ENCODE measurements at places on chromosomes 16 and 17.

- no peak for DNase-seq
Observed at GRCh38 chr16:2205967-2206313, 686 bp downstream of the MLST8 start.

DNA sequence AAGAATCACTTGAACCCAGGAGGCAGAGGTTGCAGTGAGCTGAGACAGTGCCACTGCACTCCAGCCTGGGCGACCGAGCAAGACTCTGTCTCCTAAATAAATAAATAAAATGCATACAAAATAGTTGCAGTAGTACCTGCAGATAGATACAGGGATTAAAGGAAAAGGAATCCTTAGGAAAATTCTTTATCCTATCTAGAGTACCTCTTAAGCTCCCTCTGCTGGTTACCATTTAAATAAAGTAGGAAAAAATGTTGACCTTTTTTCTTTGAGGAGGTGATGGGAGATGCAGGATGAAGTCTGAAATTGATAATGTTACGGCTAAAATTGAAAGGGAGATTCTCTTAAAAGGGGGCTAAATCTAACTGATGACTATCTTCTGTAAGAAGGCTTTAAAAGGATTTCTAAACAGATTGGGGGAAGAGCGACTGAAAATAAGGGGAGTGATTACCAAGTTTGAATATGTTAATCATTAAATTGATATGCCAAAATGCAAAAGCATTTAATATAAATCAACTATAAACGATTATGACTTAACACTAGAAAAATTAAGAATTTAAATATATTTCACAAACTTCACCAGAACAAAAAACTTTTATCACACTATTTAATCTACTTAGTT lies 29.4 kb downstream of the C16orf87 start:
- no peak for DNase-seq

- no peak for DNase-seq
Observed at GRCh38 chr17:55883149-55883548, 132.3 kb downstream of the PCTP start.

DNA sequence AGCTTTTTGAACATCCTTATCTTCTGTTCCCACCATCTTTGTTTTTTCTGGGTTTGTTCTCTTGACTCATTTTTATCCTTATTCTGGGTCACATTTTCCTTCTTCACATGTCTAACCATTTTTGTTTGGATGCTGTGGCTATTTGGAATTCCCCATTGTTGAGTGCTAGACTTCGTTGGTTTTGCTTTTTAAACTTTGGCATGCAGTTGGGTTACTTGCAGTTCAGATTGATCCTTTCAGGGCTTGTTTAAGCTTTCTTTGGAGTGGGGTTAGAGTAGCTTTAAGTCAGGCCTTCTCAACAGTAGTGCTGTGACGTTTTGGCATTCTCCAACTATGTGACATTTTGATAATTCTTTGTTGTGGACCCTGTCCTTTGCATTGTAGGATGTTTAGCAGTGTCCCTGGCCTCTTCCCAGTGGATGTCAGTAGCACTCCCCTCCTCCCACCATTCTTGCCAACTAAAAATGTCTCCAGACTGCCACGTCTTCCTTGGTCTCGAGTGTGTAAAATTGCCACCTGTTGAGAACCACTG lies 21.1 kb downstream of the PRMT7 start:
- DNase-seq: no peak

DNA sequence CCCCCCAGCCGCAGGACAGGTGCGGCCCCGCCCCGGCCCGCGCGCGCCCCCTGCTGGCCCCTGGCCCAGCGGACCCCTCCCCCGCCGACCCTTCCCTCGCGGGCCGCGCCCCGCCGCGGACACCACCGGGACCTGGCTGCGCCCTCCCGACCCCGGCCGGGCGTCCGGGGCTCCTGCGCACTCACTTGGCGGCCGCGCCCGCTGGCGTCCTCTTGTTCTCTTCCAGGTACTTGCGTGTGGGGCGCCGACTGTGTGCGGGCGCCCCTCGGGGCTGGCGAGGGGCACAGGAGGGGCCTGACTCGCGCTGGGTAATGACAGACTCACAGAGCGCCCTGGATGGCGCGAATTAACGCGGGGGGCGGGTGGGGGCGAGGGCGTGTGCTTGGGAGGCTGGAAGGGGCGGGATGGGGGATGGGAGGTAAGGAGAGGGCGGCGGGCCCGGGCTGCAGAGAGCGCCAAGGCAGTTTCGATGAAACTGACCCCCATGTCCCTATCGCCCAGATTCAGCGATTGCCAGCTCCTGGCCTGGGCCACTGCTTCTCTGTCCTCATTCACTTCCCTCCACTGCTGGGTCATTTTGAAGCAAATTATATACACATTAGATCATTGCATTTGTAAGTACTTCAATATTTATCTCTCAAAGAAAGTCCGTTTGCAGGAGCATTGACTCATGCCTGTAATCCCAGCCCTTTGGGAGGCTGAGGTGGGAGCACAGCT lies 445 bp upstream of the DBNDD1 start:
- peak; percentile 26 for DNase-seq

DNA sequence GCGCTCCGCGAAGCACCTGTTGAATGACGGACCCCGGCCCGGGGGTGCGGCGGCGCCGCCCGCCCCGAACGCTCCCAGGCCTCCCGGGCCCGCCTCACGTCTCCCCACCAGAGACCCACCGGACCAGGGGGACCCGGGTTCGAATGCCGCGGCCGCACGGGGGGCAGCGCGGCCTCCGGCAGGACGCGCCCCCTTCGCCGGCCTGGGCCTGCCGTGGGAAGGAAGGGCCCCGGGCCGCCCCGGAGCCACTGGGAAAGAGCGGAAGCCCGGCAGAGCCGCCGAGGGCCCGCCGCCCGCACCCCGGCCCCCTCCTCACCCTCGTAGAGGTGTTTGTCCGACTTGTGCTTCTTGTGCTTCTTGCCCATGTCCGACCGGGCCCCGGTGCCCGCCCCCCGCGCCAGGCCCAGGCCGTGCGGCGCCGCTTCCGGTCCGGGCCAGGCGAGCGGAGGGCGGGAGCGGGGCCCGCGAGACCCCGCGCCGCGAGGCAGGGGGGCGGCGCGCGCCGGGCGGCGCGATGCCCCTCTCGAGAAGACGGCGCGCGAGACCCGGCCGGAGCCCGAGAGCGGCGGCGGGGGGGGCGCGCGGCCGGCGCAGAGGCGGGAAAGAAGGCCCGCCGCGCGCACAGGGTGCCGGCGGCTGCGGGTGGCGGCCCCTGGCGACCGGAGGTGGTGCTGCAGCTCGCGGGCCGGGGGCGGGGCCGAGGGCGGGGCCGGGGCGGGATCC lies at the start of gene BRD7:
BRD7 (minus strand) TSS at position 579 of the 723 bp plus-strand sequence; CDS start at position 365, 214 bp downstream.
- DNase-seq: peak; percentile 61

DNA sequence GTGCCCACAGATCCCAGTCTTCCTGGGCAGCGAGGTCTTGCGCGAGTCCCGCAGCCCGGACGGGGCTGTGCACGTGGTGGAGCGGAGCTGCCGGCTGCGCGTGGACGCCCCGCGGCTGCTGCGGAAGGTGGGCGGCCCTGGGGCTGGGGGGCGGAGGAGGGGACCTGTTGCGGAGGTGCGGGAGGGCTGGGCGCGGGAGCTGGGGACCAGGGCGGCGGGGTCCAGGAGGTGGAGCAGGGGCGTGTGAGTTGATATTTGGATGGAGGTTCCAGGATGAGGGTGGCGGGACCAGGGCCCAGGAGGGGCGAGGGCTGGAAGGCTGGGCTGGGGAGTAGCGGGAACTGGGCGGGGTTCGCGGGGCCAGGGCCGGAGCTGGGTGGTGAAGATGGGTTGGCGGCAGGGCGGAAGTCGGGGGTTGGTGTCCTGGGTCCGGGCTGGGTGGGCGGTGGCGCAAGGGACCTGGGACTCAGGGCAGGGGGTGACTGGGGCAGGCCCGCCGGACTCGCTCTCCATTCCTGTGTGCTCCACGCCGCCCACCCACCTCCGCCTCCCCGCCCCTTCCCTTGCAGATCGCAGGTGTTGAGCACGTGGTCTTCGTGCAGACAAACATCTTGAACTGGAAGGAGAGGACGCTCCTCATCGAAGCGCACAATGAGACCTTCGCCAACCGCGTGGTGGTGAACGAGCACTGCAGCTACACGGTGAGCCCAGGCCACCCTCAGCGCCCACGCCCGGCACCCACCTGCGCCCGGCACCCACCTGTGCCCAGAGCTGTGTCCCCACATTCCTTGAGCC lies 29.6 kb downstream of the SEC14L5 start:
- no peak for DNase-seq

GRCh38 chr17:76089680-76090516 lies 10.9 kb downstream of the ZACN start:
- no peak for DNase-seq

DNA sequence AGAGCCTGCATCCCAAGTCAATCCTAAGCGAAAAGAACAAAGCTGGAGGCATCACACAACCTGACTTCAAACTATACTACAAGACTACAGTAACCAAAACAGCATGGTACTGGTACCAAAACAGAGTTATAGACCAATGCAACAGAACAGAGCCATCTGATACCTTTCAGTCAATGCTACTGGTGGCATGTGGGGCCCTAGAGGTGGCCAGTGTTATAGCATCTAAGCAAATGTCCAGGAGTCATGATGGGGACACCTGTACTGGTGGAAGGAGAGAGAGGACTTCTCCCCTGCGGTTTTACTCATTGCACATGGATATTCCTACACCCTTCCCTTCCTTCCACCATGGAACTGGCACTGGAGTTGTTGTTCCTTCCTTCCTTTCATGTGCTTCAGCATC lies 6.0 kb upstream of the ASIC2 start:
- no peak for DNase-seq

DNA sequence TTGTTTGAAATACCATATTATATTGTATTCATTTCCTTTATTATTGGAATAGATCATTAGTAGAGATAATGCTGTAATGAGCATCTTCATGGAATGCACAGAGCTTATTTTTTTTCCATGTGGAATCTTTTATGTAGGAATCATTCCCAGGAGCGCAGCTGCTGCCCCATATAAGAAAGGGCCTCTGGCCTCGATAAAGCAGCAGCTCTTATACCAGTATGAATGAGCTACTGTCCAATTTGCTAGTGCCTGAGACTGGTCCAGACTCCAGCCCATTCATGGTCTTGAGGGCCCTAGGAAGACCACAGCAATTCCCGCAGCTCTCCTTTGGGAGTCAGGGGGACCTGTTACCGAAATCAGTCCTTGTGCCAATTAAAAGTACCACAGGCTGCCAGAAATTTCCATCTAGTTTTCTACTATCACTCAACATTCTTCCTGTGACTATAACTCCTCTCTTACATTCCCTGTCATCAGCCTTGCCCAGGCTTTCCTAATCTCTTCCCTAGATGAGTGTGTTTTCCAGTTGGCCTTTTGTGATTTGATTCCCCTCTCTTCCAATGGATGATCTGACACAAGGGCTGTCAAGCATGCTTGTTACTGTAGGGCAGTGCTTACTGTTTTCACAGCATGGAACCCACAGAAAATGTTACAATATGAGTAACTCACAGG lies 1.9 kb downstream of the ZNF843 start:
- no peak for DNase-seq

DNA sequence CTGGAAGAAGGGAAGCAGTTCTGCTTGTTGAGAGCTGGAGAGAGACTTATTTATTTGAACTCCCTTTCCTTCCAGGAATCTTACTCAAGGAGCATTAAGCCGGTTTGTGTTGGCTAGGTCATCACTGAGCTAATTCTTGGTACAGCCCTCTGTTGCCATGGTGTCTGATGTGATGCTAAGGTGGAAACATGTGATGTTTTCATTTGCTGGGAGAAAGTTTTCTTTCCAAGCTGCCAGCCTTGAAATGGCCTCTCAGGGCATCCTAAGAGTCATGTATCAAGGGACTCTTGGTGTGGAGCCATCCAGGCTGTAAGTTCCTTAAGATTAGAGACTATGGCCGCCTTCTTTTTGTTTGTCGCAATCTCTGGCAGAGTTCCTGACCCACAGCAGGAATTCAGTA lies 4.2 kb downstream of the PSKH1 start:
- no peak for DNase-seq

DNA sequence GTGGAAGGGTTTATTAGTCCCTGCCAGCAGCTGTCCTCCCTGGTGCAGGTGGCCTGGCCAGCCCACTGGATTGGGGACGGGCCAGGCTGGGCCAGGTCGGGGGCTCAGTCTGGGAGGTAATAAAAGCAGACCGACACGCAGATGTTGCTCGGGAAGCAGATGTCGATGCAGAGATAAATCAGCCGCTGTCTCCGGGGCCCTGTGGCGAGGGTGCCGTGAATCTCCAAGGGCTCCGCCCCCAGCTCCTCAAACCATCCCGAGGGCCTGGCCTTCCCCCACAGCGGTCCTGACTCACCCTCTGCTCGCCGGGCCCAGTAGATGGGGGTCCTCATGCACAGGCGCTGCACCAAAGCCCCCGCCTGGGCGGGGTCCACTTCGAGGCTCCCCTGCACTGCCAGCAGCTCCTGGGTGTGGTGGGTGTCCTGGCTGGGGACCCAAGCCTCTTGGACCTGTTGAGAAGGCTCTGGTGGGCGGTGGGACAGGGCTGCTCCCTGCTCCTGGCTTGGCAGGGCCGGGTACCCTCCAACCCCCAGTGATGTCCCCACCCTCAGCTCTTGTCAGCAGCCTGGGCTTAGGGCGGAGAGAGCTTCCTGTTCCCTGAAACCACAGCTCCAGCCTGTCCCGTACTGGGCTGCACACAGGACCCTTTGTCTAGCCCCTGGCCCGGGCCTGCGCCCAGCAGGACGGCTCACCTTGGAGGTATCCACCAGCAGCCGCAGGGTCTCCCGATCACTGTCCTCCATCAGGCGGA lies 1.2 kb downstream of the BRICD5 start:
- DNase-seq: no peak

- no peak for DNase-seq
Observed at GRCh38 chr17:38627957-38628356, 22.2 kb upstream of the SRCIN1 start.

GRCh38 chr17:45189009-45189408 lies 27.3 kb downstream of the HEXIM2 start:
- no peak for DNase-seq

- DNase-seq: no peak
Observed at GRCh38 chr16:16116841-16117240, 106.5 kb downstream of the ABCC6 start.

- no peak for DNase-seq
Observed at GRCh38 chr16:265002-265529, 10.7 kb downstream of the RGS11 start.

- DNase-seq: no peak
Observed at GRCh38 chr17:2406903-2407790, 6.3 kb upstream of the MNT start.

DNA sequence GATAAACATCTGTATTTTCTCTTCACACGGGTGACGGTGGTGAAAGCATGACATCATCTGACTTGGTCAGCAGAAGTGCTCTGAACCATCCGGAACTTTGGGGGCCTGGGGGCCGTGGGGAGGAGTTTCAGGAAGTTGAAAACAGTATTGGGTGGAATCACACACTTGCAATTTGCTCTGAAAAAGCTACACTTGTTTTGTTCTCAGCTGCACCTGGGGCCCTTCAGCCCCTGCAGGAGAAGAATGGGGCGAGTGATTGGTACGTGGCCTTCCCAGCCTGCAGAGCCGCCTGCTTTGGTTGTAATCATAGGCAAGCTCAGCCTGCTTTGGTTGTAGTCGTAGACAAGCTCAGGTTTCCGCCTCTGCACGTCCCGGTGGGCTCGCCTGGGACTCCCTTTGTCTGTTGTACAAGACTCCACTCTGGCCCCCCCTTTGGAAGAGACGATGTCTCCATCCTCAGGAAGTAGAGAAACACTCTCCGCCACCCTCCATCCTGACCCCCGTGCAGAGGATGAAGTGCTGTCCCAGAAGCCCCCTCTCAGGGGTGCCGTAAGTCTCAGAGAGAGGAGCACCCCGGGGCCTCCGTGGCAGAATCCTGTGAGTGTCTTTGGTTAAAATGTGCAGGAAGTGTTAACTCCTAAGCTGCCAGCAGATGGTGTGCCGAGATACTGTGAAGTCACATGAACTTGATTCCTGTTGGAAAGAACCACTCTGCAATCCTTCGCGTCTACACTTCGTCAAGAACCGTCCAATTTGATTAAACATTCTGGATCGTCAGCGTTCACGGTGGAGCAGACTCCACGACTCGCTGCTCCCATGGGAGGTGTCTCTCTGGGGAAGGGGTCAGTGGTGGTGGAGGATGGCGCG lies 5.4 kb downstream of the BANP start:
- peak; percentile 69 for DNase-seq
